ENCODE measurements at places on chromosomes 1 and 21. TPM values are rescaled to one million over a fixed set of nuclear protein-coding genes. Genes with fewer than 3 reads are reported as not detected.

ESPN gene
- not detected for total RNA-seq

JUN gene
- 51.8 TPM for total RNA-seq

NTMT2 gene
- total RNA-seq = 0.41 TPM

GBP5 gene
- under 0.01 TPM for total RNA-seq

BCL2L15 gene
- total RNA-seq = 0.82 TPM

BSND gene
- not detected for total RNA-seq

SUMO3 gene
- 63.2 TPM for total RNA-seq

C1orf141 gene
- total RNA-seq = under 0.01 TPM

ERO1B gene
- 12.6 TPM for total RNA-seq

KIF21B gene
- 127 TPM for total RNA-seq

SPRR2G gene
- total RNA-seq = not detected

POMGNT1 gene
- 40.4 TPM for total RNA-seq

SYTL1 gene
- total RNA-seq = not detected

All from frontal cortex (tissue), 4 donors.